ENCODE measurements at places on chromosomes 3 and 15.

DNA sequence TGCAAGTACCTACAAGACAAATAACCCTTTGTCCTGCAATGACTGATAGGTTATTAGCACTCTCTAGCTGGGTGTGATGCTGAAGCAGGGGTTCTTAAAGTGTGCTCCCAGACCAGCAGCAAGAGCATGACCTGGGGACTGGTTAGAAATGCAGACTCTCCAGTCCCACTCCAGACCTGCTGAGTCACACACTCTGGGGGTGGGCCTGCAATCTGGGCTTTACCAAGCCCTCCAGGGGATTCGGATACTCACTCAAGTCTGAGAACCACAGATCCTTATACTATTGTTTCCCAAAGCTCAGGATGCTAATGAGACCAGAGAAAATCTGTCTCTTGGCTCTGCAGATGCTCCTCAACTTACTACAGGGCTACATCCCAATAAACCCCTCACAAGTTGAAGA lies 142.1 kb upstream of the RAD18 start:
- no peak for DNase-seq

- DNase-seq = no peak
Measured at GRCh38 chr15:93617443-93617842, 528.4 kb upstream of the RGMA start.

GRCh38 chr3:25056036-25056755 lies 371.9 kb upstream of the RARB start:
- no peak for DNase-seq

DNA sequence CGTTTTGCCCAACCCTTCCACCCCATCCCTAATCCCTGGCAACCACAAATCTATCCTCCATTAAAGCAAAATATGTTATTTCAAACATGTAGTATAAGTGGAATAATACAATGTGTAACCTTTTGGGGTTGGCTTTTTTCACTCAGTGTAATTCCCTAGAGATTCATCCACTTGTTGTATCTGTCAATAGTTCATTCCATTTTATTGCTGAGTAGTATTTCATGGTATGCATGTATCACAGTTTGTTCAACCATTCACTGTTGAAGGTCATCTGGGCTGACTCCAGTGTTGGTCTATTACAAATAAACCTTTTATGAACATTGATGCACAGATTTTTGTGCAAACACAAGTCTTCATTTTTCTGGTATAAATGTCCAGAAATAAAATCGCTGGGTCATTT lies 38.8 kb downstream of the BSN start:
- no peak for DNase-seq

- no peak for DNase-seq
Measured at GRCh38 chr3:38210141-38210757, 44.9 kb downstream of the OXSR1 start.

GRCh38 chr15:31296646-31297574 lies 29.7 kb upstream of the KLF13 start:
- DNase-seq = no peak

DNA sequence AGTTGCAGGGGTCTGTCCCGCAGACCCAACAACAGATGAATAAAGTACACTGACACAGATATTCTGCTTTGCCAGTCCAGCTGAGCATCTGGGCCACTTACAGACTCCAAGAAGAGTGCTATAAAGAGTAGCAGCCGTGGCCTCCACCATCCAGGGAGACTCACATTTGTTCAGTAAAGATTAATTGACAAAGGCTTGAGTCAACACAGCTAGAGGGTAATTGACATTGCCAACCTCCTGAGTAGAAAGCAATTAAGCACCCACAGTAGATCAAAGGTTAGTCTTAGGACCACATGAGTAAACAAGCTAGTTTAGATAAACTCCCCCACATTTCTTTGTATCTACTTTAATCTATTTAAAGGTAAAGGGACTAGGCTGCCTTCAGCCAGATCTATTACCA lies 16.3 kb upstream of the CRTC3 start:
- no peak for DNase-seq

GRCh38 chr15:80584561-80584964 lies 110.5 kb upstream of the ABHD17C start:
- no peak for DNase-seq

DNA sequence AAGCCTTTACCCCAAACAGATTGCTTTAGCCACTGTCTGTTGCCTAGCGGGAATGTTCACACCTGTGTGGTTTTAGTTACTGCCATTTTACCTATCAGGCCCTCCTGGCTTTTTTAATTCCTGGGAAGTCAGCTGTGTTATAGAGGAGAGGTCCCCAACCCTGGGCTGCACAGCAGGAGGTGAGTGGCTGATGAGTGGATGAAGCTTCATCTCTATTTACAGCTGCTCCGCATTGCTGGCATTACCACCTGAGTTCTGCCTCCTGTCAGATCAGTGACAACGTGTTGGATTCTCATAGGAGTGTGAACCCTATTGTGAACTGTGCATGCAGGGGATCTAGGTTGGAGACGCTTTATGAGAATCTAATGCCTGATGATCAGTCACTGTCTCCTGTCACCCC lies 127.0 kb downstream of the MBNL1 start:
- DNase-seq = no peak

- no peak for DNase-seq
Measured at GRCh38 chr3:190166948-190167347, 46.3 kb upstream of the P3H2 start.

DNA sequence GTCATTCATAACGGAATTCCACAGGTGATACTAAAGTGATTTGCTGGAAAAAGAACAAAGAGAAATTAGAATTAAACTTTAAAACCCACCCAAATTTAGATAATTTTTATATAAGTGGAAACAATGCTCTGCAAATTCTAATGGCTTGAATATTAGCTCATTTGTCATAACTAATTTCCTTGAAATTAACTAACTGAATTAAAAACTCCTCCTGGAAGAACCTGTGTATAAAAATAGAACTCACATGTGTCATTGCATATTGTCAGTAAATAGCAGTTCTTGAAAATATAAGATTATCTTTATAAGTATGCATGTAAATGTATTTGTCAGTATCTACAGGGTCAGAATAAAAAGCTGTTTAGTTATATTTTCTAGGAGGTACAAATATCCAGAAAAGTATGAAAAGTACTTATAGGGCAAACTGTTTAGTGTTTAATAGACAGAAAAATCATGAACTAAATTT lies 16.3 kb downstream of the ZIC1 start:
- DNase-seq = no peak

DNA sequence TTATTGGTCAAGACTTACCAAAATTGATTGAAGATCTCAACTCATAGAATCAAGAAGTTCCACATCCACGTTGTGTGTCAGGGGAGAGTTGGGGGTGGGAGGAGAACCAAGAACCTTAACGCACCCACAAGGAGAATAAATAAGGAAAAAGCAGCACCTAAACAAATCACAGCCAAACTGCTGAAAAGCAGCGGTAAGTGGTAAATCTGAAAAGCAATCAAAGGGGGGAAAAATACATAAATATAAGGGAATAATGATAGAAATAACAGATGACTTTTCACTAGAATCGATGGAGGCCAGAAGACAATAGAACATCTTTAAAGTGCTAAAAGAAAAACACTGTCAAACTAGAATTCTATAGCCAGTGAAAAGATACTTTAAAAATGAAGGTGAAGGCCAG lies 20.1 kb upstream of the BHLHE40 start:
- no peak for DNase-seq

DNA sequence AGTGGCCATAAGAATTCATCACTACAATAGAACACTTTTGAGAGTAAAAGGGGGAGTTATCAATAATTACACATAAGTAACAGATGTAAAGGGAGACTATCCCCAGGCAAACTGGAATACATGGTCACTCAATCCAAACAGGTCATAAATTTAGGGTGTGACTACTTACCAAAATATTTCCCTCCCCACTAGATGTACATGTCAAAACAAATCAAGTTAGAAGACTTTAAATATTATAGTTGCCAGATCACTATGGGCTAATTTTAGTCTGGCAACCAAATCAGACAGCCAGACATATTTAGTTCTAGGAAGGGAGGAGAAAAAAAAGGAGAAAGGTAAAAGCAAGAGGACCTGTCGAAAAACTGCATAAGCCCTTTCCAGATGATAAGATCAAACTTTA lies 23.1 kb downstream of the SLC24A5 start:
- DNase-seq = no peak

GRCh38 chr15:91456251-91456718 lies 356.2 kb downstream of the SV2B start:
- DNase-seq = no peak

DNA sequence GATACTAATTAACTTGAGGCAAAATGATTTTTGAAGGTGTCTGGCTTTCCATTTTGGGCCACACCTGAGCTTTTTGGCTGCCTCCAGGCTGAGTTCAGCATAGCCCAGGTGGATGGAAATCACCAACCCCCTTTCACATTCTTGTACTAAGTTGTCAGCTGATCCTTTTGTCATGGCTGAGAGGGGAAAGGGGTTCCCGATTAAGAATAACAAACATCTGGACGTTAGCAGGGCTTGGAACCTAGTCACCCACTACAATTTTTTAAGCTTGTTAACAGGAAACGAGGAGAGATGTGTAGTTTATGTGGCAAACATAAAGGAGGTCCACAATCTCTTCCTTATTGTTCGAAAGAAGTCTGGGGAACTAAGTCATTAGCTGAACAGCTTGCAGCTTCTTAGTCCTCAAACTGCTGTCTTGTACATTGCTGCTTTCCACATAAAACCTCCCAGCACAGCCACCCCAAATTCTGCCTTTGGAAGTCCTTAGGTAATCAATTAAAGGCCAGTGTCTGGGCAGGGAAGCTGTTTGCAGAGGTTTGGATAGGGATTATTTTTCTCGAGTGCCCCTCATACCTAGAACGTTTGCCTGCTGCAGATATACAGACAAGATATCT lies 5.0 kb downstream of the NR2F2 start:
- DNase-seq = no peak

- DNase-seq = no peak
Measured at GRCh38 chr3:144185276-144185675, 213.7 kb downstream of the DIPK2A start.

DNA sequence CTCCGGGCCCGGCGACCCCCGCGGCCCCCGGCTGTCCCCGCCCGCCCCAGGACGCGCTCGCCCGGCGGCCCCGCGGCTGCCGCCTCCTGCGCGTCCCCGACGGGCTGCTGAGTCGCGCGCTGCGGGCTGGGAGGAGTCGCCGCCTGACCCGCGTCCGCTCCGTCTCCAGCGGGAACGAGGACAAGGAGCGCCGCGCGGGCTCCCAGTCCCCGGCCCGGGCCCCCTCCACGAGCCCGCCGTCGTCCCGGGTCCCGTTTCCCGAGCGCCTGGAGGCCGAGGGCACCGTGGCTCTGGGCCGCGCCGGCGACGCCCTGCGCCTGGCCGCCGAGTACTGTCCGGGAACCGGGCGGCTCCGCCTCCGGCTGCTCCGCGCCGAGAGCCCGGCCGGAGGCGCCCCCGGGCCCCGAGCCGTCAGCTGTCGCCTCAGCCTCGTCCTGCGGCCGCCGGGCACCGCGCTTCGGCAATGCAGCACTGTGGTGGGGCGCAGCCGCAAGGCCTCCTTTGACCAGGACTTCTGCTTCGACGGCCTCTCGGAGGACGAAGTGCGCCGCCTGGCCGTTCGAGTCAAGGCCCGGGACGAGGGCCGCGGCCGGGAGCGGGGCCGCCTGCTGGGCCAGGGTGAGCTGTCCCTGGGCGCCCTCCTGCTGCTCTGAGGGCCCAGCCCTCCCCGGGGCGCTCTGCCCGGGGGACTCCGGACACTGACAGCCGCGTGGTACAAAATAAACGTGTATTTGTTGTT lies 1.5 kb downstream of the C2CD4A start:
- no peak for DNase-seq

GRCh38 chr15:39777496-39777895 lies 5.1 kb downstream of the FSIP1 start:
- no peak for DNase-seq

DNA sequence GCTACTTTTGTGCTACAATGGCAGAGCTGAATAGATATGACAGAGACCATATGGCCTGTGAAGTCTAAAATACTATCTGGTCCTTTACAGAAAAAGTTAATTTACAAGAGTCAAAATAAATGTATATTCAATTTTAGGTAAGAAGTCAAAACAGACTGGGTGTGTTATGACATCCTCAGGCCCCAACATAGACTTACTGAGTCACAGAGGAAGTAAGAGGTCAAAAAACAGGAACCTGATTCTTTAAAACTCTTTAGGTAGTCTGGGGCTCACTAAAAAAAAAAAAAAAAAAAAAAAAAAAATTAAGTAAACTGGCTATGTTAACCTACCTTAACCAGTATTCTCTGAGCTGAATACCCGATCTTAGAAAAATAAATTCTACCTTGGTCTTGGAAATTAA lies 13.1 kb downstream of the DNAAF4 start:
- DNase-seq = no peak

DNA sequence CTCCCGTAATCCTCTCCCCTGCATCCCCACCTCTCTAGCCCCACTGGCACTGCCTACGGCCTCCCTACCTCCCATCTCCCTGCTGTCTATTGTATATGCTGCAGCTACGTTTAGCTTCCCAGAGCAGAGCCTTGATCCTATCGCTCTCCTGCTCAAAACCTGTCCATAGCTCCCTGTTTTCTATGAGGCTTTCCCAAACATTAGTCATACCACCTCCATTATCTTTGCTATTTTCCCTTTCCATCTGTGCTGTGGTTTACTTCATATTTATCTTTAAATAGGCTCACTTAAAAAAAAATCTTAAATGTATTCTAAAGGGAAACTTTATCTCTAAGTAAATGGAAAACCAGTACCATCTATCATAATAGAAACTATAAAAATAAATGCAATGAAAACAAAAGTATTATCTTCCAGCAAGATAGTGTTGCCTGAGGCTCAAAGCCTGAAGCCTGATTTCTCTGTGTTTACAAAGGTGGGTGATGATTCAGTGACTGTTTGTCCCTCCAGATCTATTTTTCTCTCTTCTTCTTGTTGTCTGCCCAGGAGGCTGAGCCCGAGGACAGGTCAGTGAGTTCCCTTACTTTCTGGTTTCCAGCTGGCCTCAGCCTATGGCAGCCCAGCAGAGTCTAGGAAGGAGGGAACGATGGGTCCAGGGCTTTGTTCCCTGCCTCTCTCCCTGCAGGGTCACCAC lies 397.1 kb upstream of the CFAP20DC start:
- no peak for DNase-seq

- no peak for DNase-seq
Measured at GRCh38 chr3:113034011-113034410, 43.2 kb downstream of the GTPBP8 start.

DNA sequence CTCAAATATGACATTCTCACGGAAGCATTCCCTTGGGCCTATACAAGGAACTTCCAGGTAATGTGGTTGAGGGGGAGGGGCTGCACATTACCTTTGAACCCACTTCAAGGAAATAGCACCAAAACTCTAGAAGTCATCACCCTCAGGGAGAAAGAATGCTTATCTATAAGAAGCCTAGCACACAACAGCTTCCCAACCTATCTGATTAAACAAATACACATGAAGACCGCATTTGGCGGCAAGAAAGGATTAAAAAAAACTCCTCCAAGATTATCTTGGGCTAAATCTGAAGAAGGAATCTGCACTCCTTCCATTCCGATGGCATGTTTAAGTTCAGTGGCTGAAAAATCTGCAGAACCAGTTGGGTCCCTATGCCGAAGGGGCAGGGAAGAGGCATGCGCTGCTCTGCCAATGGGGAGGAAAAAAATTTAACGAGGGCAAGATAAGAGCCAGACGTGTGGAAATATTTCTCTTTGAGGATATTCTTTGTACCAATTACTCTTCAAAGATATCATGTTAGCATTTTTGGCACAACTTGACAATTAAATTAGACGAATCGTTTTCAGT lies 82.0 kb upstream of the WNT5A start:
- DNase-seq = no peak
